ENCODE measurements at places on chromosomes 4 and X.

- DNase-seq, result no peak
Measured at GRCh38 chr4:22969287-22969896, 276.7 kb downstream of the GBA3 start.

DNA sequence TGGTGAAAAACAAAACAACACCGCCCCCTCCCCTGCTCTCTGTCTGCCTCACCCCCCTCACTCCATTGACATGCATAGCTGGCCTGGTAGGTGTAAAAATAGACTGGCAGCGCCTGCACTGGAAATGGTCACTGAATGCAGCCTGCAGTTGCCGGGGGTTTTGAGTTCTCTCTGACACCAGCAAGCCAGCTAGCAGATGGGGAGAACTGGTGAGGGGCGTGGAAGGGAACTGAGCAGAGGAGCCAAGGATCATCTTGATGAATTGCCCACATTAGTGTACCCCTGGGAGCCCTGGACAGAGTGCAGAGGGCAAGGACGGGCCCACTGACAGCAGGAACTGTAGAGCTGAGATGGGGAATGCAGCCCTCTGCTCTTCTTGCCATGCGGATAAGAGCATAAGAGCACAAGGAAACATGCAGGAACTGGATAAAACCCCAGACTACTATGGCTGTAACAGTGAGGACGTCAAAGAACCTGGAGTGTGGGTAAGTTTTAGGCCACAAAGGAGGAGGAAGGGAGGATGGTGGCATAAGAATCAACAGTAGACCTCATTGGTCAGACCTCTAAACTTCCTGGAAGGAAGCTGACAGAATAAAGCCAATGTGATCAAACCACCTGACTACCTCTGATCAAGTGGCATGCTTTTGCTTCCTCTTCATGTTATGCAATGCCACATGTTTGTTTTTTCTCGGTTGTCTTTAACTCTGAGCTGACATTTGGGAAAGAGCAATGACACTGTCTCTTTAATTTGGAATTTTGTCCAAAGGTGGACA, 96.3 kb downstream of the ANK2 start:
- no peak for DNase-seq

DNA sequence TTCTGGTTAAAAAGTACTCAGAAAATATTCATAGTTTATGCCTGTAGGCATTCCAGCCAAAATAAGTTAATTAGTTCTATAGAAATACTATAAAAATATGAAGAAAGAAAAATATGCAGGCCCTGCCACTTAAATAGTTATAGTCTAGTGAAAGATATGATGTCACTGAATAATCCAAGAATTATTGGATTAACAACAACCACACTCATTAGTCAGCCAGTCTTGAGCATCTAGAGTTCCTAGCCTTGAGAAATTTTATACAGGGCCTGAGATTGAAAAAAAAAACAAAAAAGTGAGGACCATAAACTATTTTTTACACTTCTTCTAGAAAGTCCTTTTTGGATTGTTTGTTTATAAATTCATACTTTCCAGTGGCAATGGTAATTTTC, 823.0 kb downstream of the FAT4 start:
- no peak for DNase-seq

DNA sequence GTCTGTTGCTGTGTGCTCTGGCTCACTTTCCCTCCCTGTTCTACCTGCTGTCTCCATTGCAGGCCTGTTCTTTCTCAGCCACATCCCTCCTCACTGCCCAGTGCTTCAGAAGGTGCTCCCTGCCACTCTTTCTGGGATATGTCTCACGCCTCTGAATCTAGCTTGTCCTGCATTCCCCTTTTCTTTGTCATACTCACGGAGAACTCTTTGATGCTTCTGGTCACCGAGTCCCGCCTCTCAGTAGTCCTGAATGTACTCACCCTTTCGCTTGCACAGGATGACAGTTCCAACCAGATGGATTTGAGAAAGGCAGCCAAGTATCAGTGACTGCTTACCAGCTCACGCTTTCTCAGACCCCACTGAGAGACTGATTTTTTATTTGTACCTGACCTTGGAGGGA, 65.2 kb upstream of the TLR2 start:
- DNase-seq, result no peak

DNA sequence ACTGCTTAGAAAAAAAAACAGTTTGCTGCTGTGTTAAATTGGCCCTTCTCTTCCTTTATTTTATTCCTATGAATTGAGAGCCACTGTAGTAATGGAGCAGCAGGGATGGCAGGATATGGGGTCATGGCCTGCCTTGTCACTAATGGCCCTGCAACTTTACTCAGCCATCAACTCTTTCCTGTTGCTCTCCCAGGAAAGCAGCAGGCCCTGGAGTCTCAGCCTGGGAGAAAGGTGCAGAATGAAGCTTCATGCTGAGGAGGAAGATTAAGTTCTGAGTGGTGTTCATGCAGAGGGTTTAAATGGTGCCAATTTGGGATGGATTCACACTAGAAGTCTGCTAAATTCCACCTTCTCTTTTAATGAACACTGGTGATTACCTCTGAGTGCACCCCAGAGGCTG, 285.6 kb downstream of the GPAT3 start:
- no peak for DNase-seq

- DNase-seq, result no peak
Measured at GRCh38 chr4:158170691-158171561, 1.9 kb downstream of the GASK1B start.

DNA sequence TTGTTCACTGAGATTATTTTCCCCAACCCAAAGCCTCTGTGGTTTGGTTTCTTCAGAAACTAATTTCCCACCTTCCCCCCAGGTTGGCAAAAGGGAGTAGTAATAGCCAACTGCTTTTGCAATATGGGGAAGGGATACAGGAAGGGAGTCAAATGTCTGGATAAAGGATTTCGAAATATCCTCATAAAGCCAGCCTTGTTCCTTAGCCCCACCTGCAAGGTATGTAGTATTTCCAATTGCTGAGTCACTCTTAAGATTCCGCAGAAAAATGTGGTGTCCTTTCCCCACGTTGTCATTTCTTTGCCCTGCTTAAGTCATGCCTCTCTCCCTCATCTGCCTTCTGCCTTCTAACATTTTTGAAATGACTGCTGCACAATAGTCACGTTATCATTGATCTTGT, 138.8 kb upstream of the DCAF8L1 start:
- no peak for DNase-seq

DNA sequence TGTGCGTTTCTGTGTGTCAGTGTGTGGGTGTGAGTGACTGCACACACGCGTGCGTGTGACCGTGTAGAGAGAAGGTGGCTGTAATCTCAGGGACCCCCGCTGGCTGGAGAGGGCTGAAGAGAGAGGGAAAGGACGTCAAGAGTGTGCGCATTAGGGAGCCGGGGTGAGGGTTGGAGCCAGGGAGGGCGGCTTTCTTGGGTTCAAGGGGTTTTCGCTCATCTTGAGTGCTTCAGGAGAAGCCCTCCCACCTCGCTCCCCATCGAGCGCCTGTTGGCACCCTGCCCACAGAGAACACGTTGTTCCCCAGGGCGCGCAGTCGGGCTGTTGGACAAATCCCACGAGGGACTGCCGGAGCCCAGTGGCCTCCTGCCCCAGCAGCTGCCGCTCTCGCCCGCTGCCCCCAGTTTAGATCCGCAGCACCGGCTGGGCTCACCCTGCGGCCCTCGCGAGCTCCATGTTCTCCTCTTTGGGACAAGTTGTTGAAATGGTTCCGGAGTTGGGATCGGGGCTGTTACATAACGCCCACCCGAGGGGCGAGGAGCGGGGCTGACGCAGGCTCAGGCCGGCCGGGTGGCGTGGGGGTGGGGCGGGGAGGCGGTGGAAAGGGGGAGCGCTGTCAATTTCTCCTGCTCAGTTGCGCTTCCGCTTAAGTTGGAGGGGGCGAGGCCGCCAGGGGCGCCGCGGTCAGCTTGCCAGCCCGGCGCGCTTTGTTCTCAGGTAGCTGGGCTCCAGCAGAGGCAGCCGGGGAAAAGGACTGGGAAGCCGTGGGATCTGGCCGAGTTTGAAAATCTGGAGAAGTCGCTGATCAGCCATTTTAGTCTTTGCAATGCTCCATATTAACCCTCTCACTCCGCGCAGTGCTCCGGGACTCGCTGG, 1.6 kb downstream of the GRIA2 start:
- peak; percentile 30 for DNase-seq

GRCh38 chr4:169202145-169202699, 68.5 kb downstream of the SH3RF1 start:
- no peak for DNase-seq

- peak; percentile 72 for DNase-seq
Measured at GRCh38 chr4:143558823-143559756, 45.6 kb downstream of the SMARCA5 start.

GRCh38 chr4:90093526-90093925, 33.7 kb upstream of the CCSER1 start:
- DNase-seq, result no peak

- DNase-seq, result no peak
Measured at GRCh38 chrX:22629105-22629725, 356.5 kb downstream of the CBLL2 start.

DNA sequence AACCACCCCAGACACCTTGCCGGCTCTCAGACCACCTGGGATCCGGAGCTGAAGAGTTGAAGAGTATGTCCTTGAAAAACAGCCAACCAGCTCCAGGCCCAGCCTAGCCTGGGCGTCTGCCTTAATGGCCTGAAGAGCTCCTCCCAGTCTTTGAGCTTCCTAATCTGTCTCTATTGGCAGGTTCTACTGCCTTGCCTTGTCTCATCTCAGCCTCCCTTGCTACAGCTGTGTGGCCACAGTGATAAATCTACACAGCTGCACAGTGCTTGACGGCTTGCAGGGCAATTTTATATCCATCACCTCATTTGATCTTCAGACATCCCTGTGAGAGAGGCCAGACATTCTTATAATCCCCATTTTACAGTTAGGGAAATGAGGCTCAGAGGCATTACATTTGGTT, 19.9 kb downstream of the AWAT2 start:
- DNase-seq, result no peak

DNA sequence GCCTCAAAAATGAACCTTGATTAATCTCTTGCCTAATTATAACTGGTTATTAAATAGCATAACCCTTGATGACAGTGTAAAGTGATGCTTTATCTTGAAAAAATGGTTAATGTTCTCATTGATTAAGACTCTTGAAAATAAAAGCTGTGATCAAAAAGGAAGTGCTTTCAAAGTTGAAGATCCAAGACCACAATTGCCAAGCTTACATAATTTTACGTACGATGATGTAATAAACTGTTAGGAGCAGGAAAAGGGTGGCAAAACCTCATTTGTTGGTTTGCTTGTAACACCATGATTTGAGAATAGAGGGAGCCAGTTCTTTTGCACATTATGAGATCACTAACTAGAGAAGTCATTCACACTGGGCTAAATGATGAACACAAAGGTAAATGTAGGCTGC, 322.2 kb downstream of the ADGRL3 start:
- DNase-seq, result no peak

DNA sequence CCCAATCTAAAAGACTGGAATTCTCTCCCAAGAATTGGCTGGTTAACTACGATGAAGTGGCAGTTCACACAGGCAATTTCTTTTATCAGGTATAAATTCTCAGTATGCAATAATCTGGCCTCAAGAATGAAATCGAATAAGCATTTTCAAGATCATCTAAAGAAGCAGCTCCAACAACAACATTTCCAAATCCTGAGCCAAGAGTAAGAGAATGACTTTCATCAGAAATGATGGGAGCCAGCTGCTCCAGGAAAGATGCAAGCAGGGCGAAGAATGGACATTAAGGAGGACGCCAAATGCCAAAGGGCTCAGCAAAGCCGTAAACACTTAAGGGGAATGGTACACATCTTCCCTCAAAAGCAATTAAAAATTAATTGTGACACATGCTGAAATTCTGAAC, 12.0 kb downstream of the ADAMTS3 start:
- no peak for DNase-seq

DNA sequence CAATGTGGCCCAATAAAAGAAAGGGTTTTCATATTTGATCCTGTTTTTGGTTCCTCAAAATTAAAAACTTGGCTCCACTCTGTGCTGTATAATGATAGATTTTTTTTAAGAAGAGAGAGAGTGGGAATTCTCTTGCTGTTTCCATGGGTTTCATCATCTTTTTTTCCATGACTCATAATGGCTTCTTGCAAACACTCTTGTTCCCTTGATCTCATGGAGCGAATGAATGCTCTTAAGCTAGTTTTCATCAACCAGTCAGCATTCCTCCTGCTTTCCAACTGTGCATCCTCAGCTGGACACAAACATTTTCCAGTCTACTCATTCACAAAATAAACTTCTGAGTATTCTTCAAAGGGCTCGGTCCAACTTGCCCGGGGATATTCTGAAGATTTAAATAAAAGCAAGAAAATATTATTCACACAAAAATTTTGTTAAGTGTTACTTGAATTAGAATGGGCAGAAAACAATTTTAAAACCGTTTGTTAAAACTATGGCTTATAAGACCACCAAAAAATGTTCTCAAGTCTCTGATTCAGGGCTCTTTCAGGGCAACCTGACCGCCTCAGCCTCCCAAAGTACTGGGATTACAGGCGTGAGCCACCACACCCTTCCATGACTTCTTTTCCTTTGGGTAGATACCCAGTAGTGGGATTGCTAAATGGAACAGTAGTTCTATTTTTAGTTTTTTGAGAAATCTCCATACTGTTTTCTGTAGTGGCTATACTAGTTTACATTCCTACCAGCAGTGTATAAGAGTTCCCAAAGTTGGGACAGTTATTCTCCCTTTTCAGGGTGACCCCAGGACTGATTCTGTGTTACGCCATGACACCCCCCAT, 64.7 kb downstream of the TMEM156 start:
- DNase-seq, result no peak

DNA sequence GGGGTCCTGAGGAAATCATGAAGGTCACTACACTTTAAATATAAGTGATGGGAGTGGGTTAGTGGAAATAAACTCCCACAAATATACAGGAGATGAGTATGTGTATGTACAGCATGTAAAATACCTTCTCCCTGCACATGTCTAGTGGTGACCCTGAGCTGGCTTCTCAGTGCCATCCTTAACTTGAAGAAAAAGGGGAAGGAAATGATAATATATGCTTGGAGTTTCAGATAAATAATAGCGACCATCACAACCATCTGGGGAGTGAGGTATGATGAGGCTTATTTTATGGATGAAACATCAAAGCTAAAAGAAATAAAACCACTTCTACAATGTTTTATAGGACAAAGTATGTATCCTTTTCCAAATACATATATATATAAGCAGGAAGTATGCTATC, 41.0 kb upstream of the SORBS2 start:
- DNase-seq, result no peak

GRCh38 chr4:46952451-46952850, 40.9 kb downstream of the GABRA4 start:
- DNase-seq, result no peak

GRCh38 chr4:8542776-8543525, 37.2 kb upstream of the GPR78 start:
- DNase-seq, result no peak

- DNase-seq, result no peak
Measured at GRCh38 chr4:6892190-6892908, 17.3 kb upstream of the TBC1D14 start.

GRCh38 chr4:71201817-71202576, 136.8 kb upstream of the SLC4A4 start:
- DNase-seq, result no peak

DNA sequence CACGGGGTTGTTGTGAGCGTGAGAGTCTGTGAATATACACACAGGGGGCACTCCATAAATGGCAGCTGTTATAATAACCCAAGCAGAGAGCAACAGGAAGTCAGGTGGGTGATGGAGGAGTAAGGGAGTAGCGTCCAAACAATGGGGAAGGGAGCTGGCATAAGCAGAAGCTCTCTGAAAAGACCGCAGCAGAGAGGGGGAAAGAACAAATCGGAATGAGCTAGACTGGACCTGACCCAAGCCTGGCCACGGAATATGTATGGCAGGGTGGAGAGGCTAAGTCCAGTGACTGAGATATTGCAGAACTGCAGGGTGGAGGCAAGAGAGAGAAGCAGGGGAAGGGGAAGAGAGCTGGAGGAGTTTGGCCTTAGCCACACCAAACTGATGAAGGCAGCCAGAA, 6.5 kb upstream of the GJB1 start:
- DNase-seq, result peak; percentile 76

GRCh38 chr4:188032170-188032569, 36.6 kb downstream of the ZFP42 start:
- DNase-seq, result no peak
